CD4-positive, alpha-beta T cell treated with Interleukin-21 for 1 hour (primary cell): ENCODE measurements at places on chromosomes 3 and 15.

DNA sequence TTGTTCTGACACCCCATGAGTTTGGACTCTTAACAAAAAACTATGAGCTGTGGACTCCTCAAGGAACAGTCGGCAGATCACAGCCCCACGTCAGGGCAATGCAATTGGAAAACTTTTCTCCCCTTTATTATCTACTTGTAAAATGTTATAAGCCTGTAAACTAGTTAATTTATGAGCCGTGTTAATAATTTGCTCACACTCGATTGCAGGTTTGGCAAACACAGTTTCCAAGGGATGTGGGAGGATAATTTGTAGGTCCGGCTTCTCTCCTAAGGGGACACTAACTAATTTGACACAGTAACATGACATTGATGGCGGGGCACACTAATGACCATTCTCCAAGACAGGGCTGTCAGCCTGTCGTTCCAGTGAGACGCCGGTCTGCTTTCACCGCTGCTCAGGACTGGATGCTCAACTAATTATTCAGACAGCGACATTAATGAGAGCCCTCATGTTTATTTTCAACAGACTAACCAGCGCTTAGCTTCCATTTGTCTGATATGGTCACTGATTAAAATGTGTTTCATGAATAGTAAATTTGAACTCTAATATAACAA lies 222.1 kb downstream of the FOXP1 start:
- DNase-seq: no peak

DNA sequence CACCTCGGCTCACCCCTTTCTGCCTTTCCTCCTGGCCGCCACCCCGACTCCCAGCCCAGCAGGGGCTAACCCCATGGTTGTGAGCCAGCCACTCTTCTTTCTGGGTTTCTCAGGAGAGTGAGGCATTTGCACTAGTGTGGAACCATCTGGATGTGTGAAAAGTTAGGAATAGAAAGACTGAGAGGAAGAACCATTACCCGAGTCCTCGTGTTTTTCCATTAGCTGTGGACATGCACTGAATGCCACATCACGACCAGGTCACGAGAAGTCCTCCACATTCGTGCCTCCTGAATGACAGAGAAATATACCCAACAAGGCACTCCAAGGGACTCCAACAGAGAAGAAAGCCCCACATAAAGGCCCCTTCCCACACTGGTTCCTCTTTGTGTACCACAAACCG lies 18.0 kb upstream of the RAD18 start:
- no peak for DNase-seq

- DNase-seq: no peak
Measured at GRCh38 chr3:141926929-141927328, 50.5 kb downstream of the ATP1B3 start.

- DNase-seq: no peak
Measured at GRCh38 chr15:69712991-69713390, 260.4 kb downstream of the RPLP1 start.

DNA sequence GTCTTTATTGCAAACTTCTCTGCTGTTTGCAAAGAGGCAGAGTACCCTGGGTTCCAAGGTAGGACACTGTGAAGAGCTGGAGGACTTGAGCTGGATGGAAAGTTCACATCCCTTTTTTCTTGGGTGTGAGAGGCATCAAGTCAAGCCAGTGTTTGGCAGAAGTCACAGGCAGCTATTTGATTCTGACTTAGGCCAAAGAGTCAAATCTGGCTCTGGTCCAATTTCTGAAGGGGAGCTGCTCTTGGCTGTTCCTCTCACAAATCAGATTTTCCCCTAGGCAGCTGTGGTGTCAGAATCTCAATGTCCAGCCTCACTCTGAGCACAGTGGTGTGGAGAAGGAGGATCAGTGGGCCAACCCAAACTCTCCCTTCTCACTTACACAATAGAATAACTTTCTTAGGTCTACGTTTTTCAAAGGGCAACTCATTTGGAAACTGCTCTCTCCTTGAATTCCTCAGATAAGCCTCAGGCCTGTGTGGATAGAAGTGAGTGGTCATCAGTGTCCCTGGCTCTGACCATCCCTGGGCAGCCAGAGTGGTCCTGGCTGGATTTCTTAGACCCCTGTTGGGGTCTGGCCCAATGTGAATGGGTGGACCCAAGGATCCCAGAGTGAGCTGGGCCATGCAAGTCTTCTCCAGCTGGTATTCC lies 18.2 kb upstream of the AMOTL2 start:
- no peak for DNase-seq
